Activated naive CD4-positive, alpha-beta T cell treated with anti-CD3 and anti-CD28 coated beads, Interleukin-2, amount 50 U/mL, for 72 hours (primary cell): ENCODE measurements at places on chromosomes 5 and 9. TPM values are rescaled to one million over a fixed set of nuclear protein-coding genes. Genes with fewer than 3 reads are reported as not detected.

Gene NDOR1
- 31.7 TPM for total RNA-seq

Gene DDX4
- total RNA-seq, result not detected

Gene S1PR3
- 0.14 TPM for total RNA-seq

Gene GRIA1
- total RNA-seq, result not detected

Gene RNF180
- not detected for total RNA-seq

Gene CCL27
- 0.64 TPM for total RNA-seq

Gene SCGB3A2
- total RNA-seq, result not detected

Gene SLC4A9
- total RNA-seq, result 0.41 TPM

Gene LCN2
- not detected for total RNA-seq

Gene FAM221B
- total RNA-seq, result not detected

Gene SMIM15
- 66.8 TPM for total RNA-seq

Gene ANKRD34B
- total RNA-seq, result not detected

Gene AQP7
- total RNA-seq, result not detected

Gene TEX48
- not detected for total RNA-seq

Gene IL3
- not detected for total RNA-seq
